ENCODE measurements at places on chromosomes 6 and 20. TPM values are rescaled to one million over a fixed set of nuclear protein-coding genes. Genes with fewer than 3 reads are reported as not detected.

GRCh38 chr6:95723638-95724037 lies 146.3 kb downstream of the MANEA start:
- no peaks in the 10 kb centered on the region for H3K27me3 ChIP-seq
- H3K27ac ChIP-seq, result no peak overlapping the region
- no peaks in the 10 kb centered on the region for H3K4me1 ChIP-seq

DNA sequence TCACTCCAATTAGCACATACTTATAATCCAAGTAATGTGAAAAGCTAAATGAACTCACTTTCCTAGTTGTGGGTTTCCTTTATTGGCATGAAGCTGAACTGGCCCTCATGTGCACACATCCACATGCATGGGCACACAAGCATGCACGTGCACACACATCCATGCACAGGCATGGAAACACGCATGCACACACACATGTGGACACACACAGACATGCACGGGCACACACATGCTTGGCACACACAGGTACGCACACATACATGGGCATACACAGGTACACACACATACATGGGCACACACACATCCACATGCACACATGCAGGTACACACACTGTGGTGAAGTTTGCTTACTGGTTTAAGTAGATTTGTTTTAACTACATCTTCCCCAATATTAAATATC lies 23.8 kb downstream of the SYNDIG1 start:
- peaks cover 16% of the 10 kb centered on the region for H3K36me3 ChIP-seq
- H3K4me3 ChIP-seq, result no peak overlapping the region
- H3K27me3 ChIP-seq, result no peaks in the 10 kb centered on the region
- no peak overlapping the region for H3K27ac ChIP-seq
- H3K4me1 ChIP-seq, result peaks cover 14% of the 10 kb centered on the region

DNA sequence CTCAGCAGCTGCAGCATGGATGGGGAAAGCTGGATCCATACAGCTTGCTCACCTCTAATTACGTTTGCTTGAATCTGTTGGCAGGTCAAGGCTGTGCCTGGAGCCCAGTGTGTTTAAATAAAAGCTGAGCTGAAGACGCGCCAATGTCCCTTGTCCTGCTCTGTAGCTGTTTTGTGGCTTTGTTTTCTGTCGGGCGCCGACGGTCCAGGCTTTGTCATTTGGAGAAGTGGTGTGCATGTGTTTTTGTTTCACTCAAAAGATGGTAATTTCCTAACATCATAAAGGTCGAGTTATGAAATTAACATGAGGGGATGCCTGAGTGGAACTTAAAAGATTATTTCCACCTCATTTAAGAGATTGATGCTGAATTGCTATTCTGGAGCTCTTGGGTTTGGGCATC lies 107.6 kb downstream of the SLC24A3 start:
- no peak for DNase-seq
- no peaks in the 10 kb centered on the region for H3K4me1 ChIP-seq
- H3K36me3 ChIP-seq, result no peaks in the 10 kb centered on the region
- H3K27ac ChIP-seq, result no peak overlapping the region

GRCh38 chr6:134640229-134640628 lies 309.7 kb downstream of the ALDH8A1 start:
- H3K27ac ChIP-seq, result no peak overlapping the region
- H3K27me3 ChIP-seq, result no peaks in the 10 kb centered on the region
- no peak overlapping the region for H3K4me3 ChIP-seq
- no peaks in the 10 kb centered on the region for H3K36me3 ChIP-seq
- 0 out of 2 replicates have a peak, but pooled peaks cover 6% of the 10 kb centered on the region for H3K4me1 ChIP-seq
- no peak for DNase-seq

DNA sequence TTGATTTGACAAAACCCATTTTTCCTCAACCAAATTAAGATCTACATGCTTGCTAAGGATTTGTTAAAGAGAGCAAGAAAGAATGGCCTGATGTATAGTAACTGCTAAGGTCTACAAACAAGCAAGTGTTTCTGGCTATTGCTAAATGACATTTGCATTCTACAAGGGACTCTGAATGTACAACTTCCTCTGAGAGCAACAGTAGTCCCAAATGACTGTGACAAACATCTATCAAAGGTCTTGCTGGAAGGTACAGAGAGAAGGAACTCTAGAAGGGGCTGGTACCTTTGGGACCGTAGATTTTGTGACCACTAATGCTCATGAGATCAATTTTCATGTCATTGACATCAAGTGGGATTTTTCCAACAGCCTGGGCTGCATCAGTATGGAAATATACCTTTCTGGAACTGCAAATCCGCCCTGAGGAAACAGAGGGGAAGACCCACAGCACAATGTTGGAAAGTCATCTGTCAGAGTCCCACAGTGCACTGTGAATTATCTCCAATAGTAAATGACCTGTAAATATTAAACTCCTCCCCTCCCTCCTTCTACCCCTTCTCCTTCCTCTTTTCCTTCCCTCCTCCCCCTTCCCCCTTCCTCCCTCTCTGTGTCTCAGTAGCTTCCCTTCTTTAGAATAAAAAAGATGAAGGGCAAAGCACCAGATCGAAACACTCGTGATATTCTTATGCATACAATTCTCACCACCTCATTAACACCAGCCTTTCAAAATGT lies 15.9 kb upstream of the CPNE1 start:
- no peak overlapping the region for H3K4me3 ChIP-seq
- no peak for DNase-seq
- no peak overlapping the region for H3K27ac ChIP-seq
- no peaks in the 10 kb centered on the region for H3K4me1 ChIP-seq
- 0 out of 2 replicates have a peak, but pooled peaks cover 4% of the 10 kb centered on the region for H3K36me3 ChIP-seq

- no peaks in the 10 kb centered on the region for H3K4me1 ChIP-seq
- H3K4me3 ChIP-seq, result no peak overlapping the region
- no peaks in the 10 kb centered on the region for H3K27me3 ChIP-seq
- H3K36me3 ChIP-seq, result no peaks in the 10 kb centered on the region
Measured at GRCh38 chr20:33251496-33251895, 15.7 kb downstream of the BPIFA1 start.

DNA sequence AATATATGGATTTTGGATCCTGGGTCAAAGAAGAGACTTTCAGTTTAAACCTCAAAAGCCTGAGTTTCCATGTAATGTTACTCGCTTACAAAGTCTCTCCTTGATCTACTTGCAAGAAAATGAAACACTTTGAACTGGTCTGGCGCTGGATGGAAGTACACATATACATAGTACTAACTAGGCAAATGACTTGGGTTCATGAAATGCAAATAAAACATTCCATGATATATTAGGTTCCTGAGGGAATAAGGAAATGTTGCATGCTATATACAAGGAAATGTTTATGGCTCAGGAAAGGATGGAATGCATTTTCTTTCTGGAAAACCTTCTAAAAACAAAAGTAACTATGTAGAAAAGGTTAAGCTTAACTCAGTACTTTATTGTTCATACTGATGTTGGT lies 11.4 kb upstream of the TXLNB start:
- no peak overlapping the region for H3K27ac ChIP-seq
- no peak for DNase-seq
- no peak overlapping the region for H3K4me3 ChIP-seq
- H3K36me3 ChIP-seq, result no peaks in the 10 kb centered on the region
- H3K27me3 ChIP-seq, result no peaks in the 10 kb centered on the region
- peaks cover 2% of the 10 kb centered on the region for H3K4me1 ChIP-seq

- H3K4me1 ChIP-seq, result no peaks in the 10 kb centered on the region
- DNase-seq, result no peak
- H3K36me3 ChIP-seq, result peaks cover 4% of the 10 kb centered on the region
- no peaks in the 10 kb centered on the region for H3K27me3 ChIP-seq
Measured at GRCh38 chr6:2175825-2176224, 69.6 kb downstream of the GMDS start.

DNA sequence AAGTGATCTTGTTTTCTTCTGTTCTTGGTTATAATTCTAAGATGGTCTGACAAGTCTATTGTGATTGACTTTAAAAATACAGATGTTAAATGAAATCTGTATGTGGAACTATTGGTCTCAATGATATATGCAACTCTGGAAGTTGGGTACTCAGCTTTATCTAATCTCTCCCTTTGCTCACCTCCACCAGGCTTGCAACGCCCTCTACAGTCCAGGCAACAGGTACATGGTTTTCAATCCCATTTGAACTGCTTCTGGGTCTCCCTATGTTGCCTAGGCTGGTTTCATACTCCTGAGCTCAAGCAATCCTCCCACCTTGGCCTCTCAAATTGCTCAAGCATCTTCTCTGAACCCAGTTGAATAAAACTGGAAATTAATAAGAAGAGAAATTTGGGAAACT lies 25.6 kb upstream of the HLA-DQB1 start:
- H3K27ac ChIP-seq, result no peak overlapping the region
- H3K36me3 ChIP-seq, result no peaks in the 10 kb centered on the region
- H3K4me1 ChIP-seq, result no peaks in the 10 kb centered on the region
- DNase-seq, result peak; percentile 52
- no peaks in the 10 kb centered on the region for H3K27me3 ChIP-seq

DNA sequence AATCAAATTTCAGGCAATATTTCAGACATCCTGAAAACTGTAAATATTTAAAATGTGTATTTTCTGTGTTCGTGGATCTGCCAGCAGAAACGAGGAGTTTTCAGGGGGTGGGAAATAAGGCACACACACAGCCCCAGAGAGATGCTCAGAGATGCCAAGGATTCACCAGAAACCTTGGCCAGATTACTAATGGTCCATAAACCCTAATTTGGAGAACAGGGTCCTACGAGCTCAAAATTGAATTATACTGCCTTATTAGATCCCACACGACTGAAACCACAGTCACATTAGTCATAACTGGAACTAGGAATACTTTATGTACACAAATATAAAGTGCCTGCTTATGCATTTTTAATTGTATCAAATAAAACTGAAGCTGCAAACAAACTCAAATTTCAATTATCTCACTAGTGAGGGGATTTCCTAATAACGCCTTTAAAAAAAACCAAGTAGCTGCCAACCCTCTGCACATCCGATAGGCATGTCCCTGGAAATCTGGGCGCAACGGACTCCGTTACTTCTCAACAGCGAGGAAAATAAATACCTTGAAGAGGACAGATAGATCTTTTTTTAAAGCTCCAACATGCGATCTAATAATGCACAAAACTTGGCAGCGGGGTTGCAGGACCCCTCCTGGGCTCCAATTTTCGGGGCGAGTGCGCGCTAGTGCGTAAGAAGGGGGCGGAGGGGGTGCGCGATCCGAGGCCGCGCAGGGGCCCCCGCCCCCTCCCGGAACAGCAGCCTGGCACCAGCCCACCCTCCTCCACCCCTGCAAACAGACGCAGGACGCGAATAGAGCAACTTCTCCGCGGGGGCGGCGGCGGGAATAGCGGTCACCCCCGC lies 897 bp downstream of the CHD6 start:
- H3K4me1 ChIP-seq, result peaks cover 9% of the 10 kb centered on the region
- H3K27ac ChIP-seq, result no peak overlapping the region
- DNase-seq, result peak; percentile 32
- H3K27me3 ChIP-seq, result no peaks in the 10 kb centered on the region
- H3K36me3 ChIP-seq, result no peaks in the 10 kb centered on the region

DNA sequence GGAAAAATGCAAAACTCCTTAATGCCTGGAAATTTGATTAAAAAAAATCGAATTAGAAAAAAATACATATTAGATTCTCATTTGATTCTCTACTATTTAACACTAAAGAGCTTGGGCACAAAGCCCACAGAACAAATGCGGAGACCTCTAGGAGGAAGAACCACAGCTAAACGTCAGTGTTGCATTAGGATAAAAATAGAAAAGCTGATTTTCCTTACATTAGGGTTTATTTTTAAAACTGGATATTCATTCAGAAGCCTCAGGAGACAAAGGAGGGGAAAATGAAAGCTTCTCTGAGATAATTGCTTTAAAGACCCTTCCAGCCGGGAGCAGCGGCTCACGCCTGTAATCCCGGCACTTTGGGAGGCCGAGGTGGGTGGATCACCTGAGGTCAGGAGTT lies 77.3 kb downstream of the ECT2L start:
- H3K27me3 ChIP-seq, result no peaks in the 10 kb centered on the region
- no peaks in the 10 kb centered on the region for H3K36me3 ChIP-seq
- H3K4me1 ChIP-seq, result no peaks in the 10 kb centered on the region
- H3K27ac ChIP-seq, result no peak overlapping the region
- no peak overlapping the region for H3K4me3 ChIP-seq

DNA sequence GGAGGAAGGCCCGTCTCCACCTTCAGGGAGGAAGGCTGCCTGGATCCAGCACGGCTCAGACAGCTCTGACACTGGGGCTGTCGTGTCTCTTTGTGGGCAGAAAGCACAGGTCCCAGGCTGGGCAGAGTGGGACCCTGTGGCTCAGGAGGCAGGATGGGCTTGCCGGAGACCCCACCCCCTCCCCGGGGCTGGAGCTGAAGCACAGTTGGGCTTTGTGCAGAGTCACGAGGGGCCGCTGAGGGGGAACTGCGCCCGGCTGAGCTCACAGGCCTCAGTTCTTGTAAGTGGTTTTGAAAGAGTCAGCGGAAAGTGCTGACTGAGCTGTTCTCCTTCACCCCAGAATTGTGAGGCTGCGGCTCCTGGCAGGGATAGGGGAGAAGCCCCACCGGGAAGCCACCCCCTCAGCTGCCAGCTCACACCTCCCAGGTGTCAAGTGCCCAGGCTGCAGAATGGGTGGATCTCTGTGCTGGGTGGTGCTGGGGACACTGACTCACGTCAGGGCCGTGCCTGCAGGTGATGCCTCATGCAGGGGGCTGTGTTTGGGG lies 145.5 kb upstream of the RNF24 start:
- H3K36me3 ChIP-seq, result no peaks in the 10 kb centered on the region
- DNase-seq, result no peak
- no peak overlapping the region for H3K27ac ChIP-seq
- no peak overlapping the region for H3K4me3 ChIP-seq
- no peaks in the 10 kb centered on the region for H3K4me1 ChIP-seq

- H3K4me1 ChIP-seq, result peaks cover 13% of the 10 kb centered on the region
- H3K36me3 ChIP-seq, result no peaks in the 10 kb centered on the region
- H3K27me3 ChIP-seq, result no peaks in the 10 kb centered on the region
- H3K4me3 ChIP-seq, result peak overlapping the region; percentile 70
- peak overlapping the region; percentile 93 for H3K27ac ChIP-seq
Measured at GRCh38 chr6:135270676-135271536, 89.8 kb downstream of the MYB start.

DNA sequence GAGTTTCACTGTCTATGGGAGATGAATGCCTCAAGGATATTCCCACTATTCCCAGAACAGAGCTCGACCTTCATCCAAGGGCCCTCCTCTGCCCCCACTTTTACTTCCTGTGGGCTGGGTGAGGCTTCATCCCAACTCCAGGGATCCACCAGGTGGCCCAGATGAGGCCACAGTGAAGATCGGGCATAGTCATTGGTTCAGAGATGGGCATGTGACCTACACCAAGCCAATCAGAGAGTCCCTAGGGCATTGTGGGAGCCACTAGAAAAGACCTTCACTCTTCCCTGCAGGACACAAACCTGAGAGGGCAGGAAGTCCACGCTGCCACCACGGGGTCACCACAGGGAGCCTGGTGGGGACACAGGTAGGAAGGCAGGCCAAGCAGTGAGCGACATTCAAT lies 72.9 kb upstream of the SLC22A16 start:
- no peak overlapping the region for H3K27ac ChIP-seq
- DNase-seq, result no peak
- no peak overlapping the region for H3K4me3 ChIP-seq
- peaks cover 9% of the 10 kb centered on the region for H3K36me3 ChIP-seq
- H3K27me3 ChIP-seq, result no peaks in the 10 kb centered on the region

- no peak overlapping the region for H3K27ac ChIP-seq
- H3K4me1 ChIP-seq, result no peaks in the 10 kb centered on the region
- DNase-seq, result peak; percentile 76
- H3K36me3 ChIP-seq, result no peaks in the 10 kb centered on the region
- no peaks in the 10 kb centered on the region for H3K27me3 ChIP-seq
- no peak overlapping the region for H3K4me3 ChIP-seq
Measured at GRCh38 chr20:9392892-9393857, 121.2 kb upstream of the LAMP5 start.

MAS1 gene
- total RNA-seq, result 0.02 TPM

OR12D3 gene
- not detected for total RNA-seq

SMLR1 gene
- total RNA-seq, result not detected

MSH5 gene
- total RNA-seq, result 22.4 TPM

C6orf15 gene
- total RNA-seq, result not detected

All from H9 (cell line).